ENCODE measurements at places on chromosomes 1 and 21. TPM values are rescaled to one million over a fixed set of nuclear protein-coding genes. Genes with fewer than 3 reads are reported as not detected.

The C1orf141 gene
- total RNA-seq = under 0.01 TPM

The AMY1B gene
- total RNA-seq = not detected

The PDE9A gene
- total RNA-seq = 3.0 TPM

The TGFBR3 gene
- 40.8 TPM for total RNA-seq

The KIAA0040 gene
- total RNA-seq = 17.2 TPM

The FAM72D gene
- total RNA-seq = not detected

The HCN3 gene
- total RNA-seq = 0.21 TPM

The LRRC8B gene
- 25.3 TPM for total RNA-seq

The PLK3 gene
- 224 TPM for total RNA-seq

The ZNF691 gene
- 1.6 TPM for total RNA-seq

Data from mononuclear cell (primary cell).